ENCODE measurements at places on chromosomes 1 and 21.

DNA sequence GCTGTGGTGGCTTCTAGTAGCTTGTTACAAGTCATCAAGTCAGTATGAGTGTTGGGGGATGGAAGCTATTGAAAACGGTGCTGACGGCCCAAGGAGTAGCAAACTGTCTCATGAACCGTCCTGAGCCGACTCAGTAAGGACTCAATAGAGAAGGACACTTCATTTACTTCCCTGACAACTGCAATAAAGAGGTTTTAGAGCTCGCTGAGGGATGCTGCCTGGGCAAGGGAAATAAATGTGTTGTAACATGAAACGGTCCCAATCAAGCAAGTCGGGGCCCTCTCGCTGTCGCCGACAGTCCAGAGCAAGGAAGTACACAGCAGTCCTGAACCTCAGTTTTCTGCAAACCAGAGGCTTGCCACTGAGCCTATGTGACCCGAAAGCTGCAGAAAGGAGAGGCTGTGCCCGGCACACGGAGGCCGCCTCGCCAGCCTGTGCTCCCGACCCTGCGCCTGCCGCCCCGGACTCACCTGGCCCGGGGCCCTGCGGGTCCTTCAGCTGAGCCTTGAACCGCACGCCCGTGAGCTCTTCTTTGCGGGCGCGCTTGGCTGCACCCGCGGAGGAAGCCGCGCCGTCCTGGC, 423 bp downstream of the URB1 start:
- DNase-seq: no peak

GRCh38 chr1:148308832-148309458, 156.9 kb upstream of the NBPF11 start:
- DNase-seq: no peak

GRCh38 chr1:27527890-27528817, 38.2 kb upstream of the WASF2 start:
- DNase-seq: no peak

DNA sequence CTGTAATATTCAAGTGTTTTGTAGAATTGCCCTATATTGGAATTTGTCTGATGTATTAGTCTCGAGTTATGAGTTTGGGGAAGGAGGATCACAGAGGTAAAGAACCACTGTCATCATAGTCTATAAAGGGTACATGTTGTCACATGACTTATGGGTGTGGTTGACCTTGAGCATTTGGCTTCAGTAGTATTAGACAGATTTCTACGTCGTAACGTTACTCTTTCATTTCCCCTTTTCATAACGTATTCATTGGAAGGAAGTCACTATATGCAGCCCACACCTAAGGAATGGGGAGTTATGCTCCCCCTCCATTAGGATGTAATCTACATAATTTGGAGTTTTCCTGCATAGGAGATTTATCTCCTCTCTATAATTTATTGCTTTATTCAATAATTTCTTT, 110.1 kb upstream of the VAV3 start:
- DNase-seq: no peak

DNA sequence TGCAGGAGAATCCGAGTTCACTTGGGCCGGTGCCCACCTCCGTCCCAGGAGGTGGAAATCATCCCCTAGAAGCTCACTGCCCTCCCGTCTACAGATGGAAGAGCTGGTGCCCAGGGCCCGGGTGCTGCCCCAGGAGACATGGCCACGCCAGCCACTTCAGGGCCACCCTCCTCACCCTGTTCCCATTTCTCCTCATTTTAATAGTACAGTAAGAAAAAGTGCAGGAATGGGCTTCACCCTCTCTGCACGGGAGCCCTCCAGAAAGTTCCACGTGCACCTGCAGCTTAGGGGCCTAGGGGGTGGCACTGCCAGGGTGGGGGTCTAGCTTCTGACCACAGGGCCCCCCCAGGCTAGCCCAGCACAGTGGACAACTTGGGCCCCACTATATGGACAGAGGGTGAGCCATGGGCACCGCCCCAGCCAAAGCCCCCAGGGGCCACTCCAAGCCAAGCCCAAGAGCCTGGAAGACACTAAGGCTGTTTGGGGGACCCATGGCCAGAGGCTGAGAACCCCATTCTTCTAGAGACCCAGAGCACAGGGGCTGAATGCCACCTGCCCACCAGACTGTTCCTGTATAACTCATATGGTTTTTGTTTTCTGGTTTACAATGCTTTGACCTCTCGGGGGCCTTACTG, 3.4 kb upstream of the FTCD start:
- no peak for DNase-seq

DNA sequence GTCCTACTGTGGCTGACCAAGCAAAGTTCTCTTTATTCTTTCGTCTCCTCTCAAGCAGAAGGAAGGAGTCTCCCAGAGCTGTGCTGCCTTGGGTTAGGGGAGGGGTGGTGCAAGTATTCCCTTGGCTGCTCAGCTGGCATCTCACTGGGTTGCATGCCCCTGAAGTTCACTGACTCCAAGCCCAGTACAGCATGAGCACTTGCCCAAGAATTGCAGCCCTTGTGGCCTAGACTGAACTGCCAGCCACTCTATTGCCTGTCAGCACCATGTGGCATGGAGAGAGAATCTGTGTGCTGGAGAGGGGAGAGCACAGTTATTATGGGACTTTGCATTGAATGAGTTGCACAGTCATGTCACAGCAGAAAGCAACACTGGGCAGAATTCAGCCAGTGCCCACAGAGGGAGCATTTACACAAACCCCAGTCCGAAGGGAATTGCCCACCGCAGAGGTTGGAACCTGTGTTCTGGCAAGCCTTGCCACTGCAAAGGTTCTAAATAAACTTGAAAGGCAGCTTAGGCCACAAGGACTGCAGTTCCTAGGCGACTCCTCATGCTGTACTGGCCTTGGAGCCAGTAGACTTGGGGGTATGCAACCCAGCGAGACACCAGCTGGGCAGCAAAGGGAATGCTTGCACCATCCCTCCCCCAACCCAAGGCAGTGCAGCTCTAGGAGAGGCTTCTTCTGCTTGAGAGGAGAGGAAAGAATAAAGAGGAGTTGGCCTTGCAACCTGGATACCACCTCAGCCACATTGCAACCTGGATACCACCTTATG, 28.8 kb downstream of the DR1 start:
- no peak for DNase-seq

DNA sequence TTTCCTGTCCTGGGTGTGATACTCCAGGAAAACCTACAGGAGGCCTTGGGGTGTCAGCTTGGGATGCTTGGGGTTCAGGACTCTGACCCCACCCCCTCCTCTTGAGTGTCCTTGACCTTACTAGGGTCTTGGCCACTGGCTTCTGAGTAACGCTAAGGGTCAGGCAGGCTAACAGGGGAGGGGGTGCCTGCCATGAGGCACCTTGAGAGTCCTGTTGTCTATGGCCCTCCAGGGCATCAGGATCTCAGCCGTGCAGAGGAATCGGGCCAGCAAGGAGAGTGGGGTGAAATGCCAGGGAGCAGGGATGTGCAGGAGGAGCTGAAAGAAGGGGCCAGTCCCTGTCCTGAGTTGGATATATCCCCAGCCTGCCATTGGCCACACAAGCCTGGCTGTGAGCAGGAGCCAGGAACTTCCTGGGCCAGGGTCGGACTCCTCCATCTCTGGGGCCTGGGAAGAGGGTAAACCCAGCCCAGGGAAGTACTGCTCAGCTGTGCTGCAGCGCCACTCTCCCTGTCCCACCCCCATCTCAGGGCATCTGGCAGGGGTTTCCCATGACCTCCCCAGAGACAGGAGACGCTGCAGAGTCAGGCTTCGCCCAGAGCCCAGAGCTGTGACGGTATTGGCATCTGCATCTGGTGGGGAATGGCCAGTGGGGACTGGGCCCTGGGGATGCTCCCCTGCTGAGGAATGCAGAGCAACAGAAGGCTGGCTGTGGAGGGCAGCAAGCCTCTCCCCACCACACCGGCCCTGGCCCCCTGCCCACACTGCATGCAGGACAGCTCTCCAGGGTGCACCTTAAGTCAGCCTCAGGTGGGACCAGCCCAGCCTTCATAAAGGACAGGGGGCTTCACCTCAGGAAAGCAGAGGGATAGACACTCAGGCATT, 6.3 kb downstream of the KIF21B start:
- DNase-seq: peak; percentile 46

DNA sequence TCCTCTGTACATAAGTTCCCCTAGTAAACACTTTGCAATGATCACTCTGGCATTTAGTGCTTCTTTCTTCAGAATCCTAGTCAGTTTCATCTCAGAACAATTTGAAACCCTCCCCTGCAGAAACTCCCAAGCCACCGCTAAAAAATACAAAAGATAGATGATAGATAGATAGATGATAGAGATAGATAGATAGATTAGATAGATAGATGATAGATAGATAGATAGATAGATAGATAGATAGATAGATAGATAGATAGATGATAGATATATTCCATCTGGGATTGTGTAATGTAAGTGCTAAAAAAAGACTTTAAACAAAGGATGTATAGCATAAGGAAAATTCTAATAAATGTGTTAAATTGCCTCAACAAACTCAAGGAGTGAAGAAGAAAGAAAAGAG, 212.6 kb upstream of the POGK start:
- DNase-seq: no peak

- no peak for DNase-seq
Observed at GRCh38 chr21:45447821-45448220, 42.9 kb downstream of the COL18A1 start.

GRCh38 chr1:9207086-9207485, 27.5 kb upstream of the H6PD start:
- DNase-seq: no peak

DNA sequence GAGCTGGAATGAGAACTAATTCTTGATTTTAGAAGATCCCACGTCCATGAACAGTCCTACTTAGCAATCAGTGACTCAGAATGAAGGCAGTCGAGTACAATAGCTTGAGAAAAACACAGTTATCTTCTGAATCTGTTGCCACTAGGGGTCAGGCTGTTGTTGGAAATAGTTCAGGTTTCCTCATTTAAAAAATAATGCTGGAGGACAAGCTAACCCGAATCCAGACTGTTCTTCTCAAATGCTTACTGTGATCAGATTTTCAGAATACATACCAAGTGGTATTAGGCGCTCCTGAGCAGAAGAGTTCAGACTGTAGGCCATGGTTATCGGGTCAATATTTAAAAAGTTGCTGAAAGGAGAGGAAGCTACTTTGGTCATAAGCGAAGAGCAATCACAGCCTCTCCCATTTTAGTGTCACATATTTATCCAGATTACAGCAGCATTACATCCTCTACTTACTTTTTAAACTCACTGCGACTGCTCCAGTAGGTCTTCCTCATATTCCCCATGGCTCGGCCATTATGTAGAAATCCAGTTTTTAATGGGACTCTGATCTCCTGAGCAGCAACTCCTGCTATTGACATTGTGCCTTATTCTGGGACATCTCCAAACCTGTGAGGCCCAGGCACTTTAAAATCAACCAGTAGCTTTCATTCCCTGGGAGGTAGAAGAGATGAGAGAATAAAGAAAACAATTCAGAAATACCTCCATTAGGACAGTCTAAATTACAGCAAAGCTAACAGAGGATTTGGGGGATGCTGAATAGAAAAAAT, 10.9 kb downstream of the ERRFI1 start:
- peak; percentile 43 for DNase-seq

DNA sequence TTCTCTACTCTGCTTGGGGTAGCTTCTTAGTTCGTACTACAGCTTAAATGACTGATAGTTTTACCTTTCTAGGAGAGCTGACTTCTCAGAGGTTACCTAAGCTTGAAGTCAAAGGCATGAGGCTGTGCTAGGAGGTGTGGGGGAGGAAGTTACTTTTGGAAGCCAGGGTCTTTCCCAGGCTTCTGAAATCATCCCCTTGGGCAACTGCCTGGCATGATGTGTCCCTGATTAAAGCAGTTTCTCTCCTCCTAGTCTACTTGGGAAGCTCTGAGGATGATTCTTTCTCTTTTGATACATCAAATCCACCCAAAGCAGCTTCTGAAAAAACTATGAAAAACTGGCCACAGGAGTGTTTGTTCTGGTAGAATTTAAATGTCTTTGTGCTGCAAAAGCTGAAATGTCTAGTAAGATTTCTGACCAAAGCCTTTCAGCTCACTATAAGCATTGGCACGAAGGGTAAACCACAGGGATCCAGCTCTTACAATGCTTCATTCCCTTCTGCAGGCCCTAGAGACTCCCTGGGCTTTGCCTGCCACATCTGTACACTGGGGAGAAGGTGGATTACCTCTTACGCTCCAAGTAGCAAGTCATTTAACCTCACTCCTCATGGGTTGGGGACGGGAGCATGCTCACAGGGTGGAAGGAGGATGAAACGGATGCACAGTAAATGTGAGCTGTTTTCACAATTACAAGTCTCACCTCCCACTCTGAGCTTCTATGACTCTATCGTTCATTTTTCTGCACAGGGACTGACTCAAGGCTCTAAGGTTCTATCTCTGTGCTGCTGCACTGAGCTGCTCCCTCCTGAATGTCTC, 59.6 kb downstream of the RUNX1 start:
- DNase-seq: no peak

GRCh38 chr1:208475951-208476845, 232.0 kb upstream of the PLXNA2 start:
- no peak for DNase-seq

- DNase-seq: no peak
Observed at GRCh38 chr1:230314142-230314470, 112.0 kb downstream of the PGBD5 start.

DNA sequence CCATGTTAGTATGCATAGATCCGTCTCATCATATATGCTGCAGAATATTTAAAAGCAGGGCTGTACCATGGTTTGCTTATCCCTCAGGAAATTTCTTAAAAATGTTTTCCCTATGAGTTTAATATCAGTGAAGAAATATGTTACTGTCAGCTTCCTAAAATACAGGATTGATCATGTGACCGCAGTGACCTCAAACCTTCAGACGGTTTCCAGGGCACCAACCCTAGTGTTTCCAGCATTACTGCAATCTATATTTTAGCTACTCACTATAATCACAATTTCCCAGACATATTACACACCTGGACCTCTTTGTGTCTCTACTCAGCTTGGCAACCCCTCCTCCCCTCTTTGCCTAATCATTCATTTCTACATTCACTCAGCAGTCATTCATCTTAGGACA, 7.7 kb upstream of the SDHB start:
- no peak for DNase-seq

DNA sequence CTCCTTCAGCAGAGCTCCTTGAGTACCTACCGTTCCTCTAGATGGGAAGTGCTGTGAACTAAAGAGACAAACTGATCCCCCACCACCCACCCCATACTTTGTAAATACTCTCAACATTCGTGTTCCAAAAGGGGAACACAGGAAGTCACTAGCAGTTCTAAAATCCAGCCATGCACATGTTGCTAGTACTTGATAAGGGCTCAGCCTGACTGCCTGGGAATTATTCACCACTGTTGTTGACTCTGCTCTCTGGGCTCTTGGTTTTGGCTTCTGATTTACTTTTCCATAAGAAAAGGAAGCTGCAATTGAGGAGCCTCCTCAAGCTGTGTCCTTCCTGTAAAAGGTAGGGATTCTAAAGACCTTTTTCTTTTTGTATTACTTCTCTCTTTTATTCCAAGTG, 67.5 kb downstream of the IVNS1ABP start:
- DNase-seq: no peak

Data from NCI-H1694 treated with DMSO at 0.1 percent for 48 hours (cell line).